Activated CD4-positive, alpha-beta T cell treated with anti-CD3 and anti-CD28 coated beads, Interleukin-2, amount 50 U/mL, for 24 hours (primary cell): ENCODE measurements at places on chromosomes 16 and 17.

- DNase-seq = no peak
Measured at GRCh38 chr17:70447588-70447987, 278.3 kb downstream of the KCNJ2 start.

GRCh38 chr16:50627419-50627818 is 53.7 kb downstream of the SNX20 start:
- DNase-seq = no peak

DNA sequence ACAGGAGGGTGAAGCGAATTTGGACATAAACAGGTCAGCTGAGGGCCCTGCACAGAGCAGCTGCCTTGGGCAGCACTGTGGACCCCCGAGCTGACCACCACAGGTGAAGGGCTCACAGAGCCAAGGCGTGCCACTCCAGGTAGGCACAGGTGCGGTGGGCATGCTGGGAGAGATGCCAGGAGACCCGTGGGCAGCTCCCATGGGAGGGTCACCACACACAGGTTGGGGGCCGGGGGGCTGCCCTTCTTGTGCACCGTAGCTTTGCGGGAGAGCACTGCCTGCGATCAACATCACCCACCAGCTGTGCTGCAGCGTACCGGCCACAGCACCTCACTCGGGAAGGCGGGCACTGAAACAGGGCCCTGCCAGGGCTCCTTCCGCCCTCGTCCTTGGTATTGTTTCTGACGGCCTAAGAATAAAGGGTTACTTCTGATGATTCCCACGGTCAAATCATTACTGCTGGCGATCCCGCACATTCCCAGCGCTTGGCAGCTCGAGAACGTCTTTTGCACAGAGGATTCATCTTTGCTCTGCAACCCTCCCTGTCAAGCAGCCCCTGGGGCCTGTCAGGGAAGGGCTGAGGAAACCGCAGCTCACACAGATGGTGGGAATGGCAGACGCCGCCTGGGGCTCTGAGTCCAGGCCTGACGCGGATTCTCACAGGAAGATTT is 181.7 kb downstream of the BANP start:
- DNase-seq = no peak

- DNase-seq = no peak
Measured at GRCh38 chr16:73669535-73670274, 621.8 kb upstream of the ZFHX3 start.

- DNase-seq = no peak
Measured at GRCh38 chr17:35238821-35239220, 4.1 kb upstream of the SLFN5 start.

GRCh38 chr17:36608794-36609497 is 7.6 kb downstream of the MRM1 start:
- DNase-seq = no peak

- no peak for DNase-seq
Measured at GRCh38 chr17:22171631-22172030, 479.3 kb downstream of the KCNJ18 start.

DNA sequence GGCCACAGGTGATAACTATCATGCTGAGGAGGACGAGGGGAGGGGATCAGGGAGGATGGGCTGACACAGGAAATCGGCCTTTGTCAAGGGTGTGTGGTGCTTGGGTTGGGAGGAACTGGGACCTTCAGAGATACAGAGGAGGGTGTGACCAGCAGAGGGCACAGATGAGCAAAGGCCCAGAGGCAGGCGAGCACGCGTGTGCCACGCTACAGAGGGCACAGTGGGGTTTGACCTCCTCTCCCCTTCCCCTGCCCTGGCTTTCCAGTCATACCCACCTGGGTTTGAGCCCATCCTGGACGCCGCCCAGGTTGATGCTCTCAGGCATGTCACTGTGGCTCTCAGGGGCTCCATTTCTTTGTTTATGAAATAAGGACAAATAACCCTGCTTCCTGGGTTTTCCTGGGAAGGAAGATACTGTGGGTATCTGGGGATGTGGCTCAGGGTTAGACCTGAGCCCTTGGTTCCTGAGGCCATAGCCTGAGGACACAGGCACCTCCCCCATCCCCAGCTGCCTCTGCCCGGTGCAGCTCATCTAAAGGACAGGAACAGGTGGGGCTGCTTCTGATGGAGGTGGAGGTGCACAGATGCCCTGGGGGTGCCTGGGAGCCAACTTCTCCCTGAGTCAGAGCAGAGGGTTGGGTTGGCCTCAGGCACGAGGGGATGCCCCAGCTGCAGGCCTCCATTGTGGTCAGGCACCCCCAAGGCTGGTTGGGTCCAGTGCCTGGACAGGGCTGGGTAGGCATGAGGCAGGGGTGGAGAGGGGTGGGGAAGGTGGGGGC is 51.8 kb downstream of the BEAN1 start:
- peak; percentile 78 for DNase-seq

GRCh38 chr16:3651461-3652372 is 2.8 kb upstream of the DNASE1 start:
- DNase-seq = no peak
